ENCODE measurements at places on chromosomes 2 and 18.

GRCh38 chr18:3219241-3219630, 532 bp downstream of the MYOM1 start:
- no peak for DNase-seq

DNA sequence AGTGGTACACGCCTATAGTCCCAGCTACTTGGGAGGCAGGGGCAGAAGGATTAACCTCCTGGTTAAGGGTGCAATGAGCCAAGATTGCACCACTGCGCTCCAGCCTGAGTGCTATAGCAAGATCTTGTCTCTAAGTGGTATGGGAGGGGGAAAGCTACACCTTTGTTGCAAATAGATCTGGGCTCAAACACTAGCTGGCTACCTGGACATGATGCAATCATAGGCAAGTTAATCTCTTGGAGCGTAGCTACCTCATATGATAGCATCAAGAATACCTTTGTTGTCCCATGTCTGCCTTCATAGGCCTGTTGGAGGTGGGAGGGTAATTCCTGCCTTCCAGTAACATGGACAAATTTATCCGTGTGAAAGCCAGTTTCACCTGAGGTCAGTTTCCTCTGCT, 15.7 kb downstream of the KLHL29 start:
- no peak for DNase-seq

DNA sequence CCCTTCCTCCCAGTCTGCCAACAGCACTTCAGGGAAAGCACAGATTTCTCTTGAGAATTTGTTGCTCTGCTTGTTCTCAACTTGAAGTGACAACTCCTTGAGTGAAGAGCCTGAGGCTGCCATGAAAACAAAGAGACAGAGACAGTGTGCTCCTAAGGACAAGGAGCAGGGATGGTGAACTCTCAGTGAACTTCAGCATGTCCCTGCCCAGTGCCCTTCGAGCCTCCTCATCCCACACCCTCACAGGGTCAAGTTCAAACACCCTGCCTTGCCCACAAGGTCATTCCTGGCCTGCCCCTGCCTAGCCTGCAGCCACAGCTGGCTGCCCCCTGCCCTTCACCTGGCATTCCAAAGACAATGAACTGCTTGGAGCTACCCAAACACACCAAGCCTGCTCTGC, 343.5 kb upstream of the KLHL29 start:
- no peak for DNase-seq

DNA sequence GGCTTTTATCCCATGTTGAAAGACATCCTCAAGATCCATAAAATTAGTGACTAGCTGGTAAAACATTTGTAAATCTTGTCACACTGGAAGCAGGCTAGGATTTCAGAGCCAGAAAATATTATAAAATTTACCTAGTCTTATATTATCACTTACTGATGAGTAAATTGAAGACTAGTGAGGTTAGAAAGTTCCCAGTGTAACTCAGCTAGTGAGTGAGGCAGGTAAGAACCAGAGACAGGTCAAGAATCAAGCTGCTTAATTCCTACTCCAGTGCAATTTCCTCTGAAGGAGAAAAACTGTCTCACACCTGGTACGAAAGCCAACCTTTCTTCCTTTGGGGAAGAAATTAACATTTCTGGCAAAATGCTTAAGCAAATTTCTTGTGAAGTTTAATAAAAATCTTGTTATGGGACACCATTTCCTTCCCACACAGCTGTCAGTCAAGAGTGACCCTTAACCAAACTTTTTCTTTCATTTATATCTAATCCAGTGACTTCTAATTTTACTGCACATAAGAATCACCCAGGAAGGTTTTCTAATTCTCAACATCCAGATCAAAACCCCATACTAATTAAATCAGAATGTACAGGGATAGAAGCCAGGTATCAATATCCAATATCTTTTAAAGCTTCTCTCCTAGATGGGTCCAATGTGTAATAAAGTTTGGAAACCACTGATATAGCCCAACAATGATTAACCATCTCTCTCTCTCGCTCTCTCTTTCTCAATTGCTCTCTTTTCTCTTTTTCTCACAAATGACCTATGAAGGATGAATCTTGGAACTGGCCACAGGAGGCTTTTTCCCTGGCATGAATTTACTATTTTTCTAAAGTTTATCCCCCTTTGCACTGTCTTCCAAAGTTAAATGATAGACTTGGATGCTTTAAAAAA, 264.3 kb upstream of the SLC39A10 start:
- no peak for DNase-seq

GRCh38 chr2:144826105-144826504, 306.2 kb upstream of the ZEB2 start:
- no peak for DNase-seq

- DNase-seq: no peak
Measured at GRCh38 chr18:67402543-67402942, 114.0 kb downstream of the DSEL start.

- no peak for DNase-seq
Measured at GRCh38 chr2:215684448-215685237, 248.8 kb upstream of the FN1 start.

- no peak for DNase-seq
Measured at GRCh38 chr2:235921508-235922191, 246.5 kb downstream of the GBX2 start.

GRCh38 chr2:212556296-212556695, 17.7 kb upstream of the ERBB4 start:
- no peak for DNase-seq

DNA sequence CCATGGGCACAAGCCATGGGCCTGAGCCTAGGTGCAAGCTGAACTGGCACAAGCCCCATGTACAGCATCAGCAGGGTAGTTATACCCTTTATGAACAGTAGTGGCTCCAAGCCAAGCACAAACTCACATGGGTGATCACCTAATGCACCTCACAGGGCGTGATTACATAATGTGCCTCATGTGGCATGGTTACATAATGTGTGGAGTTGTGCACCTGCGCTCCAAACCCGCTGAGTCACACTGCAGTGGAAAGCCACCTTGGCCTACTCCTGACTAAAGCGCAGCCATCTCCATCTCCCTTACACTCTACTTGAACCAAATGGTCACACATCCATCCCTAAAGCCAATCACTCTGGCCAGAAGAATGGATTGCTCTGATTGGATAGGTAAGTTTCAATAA, 279.7 kb downstream of the MBD2 start:
- DNase-seq: no peak

DNA sequence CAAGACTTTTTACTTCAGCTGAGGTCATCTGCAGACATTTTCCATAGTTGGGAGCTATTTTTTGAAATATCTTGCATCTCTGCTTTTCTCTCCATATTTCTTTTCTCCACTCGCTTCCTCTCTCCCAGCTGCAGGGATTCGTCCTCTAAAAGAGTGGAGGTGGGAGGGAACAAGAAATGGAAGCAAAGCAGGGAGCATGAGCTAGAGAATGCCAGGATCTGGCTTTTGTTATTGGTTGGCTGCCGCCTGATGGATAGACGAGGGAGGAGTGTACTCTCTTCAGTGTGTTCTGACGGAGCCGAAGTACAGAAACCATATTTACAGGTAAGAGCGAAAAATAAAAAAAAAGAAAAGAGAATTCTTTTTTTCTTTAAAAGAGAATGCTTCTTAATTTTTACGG, at the start of gene CSRNP3:
Gene CSRNP3, plus strand, starts transcription at position 282 of the 400 bp plus-strand sequence. CDS start 125,368 bp downstream, outside the sequence.
- DNase-seq: peak; percentile 85

GRCh38 chr2:67994716-67995115, 68.1 kb downstream of the C1D start:
- DNase-seq: no peak

DNA sequence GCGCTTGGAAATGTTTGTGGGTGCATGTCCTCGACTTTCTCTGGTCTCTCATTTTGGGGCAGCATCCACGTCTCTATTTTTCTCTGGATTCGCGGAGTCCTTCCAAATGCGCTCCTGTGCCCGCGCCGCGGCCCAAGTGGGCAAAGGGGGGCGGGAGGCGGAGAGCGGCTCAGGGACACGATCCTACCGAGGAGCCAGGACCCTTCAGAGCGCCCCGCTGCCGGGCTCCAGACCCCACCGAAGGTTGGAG, 990 bp downstream of the EPAS1 start:
- DNase-seq: no peak

DNA sequence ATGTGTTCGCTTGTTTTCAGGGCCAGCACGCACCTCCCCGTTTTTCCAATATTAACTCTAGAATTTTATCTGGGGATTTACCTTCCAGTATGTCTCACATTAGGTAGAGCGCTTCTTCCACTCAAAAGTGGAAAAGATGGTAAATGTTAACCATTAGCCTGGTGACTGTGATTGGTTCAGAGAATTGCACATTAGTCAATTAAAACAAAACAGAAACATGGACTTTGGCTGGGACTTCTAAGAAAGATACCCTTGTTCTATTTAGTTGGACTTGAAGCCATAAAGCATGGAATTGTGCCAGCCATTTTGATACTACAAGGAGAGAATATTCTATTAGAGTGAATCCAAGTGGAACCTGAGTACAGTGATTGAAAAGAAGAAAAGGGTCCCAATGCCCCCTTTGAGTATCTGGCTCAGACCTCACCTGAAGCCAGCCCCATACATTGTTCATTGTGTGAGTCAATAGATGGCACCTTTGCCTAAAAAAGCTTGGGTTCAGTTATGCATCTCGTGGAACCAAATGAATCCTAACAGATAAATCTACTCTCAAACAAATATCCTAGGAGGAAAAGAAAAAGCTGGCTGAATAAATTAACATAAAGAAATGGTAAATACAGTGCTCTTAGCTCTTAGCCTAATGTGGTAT, 354.3 kb downstream of the IRS1 start:
- DNase-seq: no peak

GRCh38 chr2:100610381-100610831, 47.6 kb downstream of the PDCL3 start:
- DNase-seq: peak; percentile 23

GRCh38 chr2:181430406-181431118, 26.6 kb upstream of the ITGA4 start:
- no peak for DNase-seq

DNA sequence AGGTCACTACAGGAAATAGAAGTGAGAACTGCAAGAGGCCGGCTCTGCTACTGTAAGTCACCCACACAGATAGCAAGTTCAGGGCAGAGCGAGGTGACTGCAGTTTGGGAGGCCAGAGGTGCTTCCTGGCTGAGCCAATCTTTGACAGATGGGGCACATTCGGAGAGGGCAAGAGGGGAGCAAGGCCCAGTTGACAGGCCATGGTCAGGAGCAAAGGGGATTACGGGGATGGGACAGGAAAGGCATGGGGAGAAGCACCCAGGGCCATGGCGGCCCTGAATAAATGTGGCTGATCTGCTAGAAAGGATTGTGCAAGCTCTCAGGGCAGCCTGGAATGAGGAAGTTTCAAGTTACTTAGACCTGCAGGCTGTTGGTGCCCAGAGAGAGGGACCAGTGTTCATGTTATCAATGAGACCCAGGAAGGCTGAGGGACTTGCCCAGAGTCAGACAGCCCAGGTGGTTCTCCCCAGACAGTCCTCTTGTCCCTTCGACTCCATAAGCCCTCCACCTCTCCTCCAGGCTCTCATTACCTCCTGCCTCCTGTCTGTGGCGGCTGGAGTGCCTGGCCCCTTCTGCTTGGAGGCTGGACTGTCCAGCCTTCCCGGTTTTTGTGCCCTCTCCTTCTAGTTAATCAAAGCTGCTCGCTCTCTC, 123.3 kb downstream of the CTIF start:
- no peak for DNase-seq

- no peak for DNase-seq
Measured at GRCh38 chr2:132754392-132754791, 84.4 kb upstream of the LYPD1 start.

- no peak for DNase-seq
Measured at GRCh38 chr2:199018826-199019225, 438.9 kb downstream of the SATB2 start.

DNA sequence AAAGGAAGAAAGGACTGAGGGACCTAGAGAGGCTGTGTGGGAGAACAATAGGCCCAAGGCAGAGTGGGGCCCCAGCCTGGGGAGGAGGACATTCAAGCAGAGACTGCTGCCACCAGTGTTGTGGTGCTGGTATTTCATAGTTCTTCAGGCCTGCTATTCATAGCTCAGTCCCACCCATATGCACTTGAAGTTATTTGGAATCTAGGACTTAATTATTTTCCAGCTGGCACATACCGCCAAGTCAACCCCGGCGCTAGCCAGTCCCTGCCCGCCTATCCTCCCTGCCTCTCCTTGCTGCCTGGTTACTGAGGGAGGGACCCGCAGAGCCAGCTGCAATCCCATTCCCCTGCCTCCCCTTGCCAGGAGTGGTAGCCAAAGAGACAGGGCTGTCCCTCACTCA, 141.2 kb downstream of the CABLES1 start:
- DNase-seq: no peak

- no peak for DNase-seq
Measured at GRCh38 chr18:69935319-69936190, 12.1 kb downstream of the CD226 start.

DNA sequence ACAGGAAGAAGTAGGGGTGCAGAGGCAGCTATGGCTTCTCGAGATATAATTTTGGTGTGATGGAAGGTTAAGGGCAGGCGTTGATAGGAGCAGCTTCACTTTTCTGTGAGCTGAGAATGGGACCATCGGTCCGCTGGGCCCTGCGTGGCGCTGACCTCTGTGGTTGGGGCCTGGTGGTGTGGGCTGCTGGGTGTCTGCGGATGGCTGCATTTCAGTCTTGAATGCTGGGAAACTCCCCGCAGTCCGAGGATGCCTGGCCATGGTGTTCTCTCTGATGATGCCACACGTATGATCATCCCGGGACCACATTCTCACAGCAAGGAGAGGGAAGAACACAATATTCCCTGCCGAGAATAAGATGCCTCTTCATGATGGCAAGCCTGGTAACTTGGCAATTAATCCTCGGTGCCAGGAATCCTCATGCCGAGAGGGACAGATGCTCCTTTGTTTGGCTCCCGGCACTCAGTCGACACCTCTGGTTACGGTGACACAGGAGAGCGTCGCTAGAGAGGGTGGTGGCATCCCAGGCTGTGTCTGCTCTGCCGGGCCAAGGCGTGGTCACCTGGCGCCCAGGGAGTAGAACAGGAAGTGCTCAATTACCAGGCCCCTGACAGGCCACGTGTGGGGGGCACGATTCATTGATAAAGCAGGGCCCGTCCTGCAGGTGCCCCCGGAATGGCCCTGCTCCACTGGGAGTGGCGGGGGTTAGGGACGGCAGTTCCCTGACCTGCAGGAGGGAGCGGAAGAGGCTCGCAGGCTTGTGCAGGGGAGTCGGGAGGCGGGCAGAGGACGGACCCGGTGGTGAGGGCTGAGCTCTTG, 119.4 kb upstream of the CTDP1 start:
- DNase-seq: no peak

- no peak for DNase-seq
Measured at GRCh38 chr2:160509016-160509415, 15.4 kb upstream of the RBMS1 start.

DNA sequence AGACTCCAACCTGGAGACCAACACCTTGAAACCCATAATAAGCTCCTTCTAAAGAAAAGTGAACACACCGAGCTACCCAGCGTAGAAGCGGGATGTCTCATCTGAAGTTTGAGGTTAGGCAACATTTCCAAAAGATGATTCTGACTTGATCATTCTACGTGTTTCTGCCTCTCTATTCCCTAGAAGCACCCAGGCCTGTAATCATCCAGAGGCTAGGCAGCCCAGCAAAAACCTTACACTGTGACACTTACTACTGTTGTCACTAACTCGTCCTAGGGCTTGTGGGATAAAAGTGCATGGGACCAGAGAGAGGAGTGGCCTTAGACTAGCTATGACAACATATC, 1.4 kb downstream of the ZBTB14 start:
- no peak for DNase-seq

All from urinary bladder (tissue), 4 donors.